Activated CD8-positive, alpha-beta T cell treated with anti-CD3 and anti-CD28 coated beads for 36 hours (primary cell): ENCODE measurements at places on chromosomes 1 and 21.

DNA sequence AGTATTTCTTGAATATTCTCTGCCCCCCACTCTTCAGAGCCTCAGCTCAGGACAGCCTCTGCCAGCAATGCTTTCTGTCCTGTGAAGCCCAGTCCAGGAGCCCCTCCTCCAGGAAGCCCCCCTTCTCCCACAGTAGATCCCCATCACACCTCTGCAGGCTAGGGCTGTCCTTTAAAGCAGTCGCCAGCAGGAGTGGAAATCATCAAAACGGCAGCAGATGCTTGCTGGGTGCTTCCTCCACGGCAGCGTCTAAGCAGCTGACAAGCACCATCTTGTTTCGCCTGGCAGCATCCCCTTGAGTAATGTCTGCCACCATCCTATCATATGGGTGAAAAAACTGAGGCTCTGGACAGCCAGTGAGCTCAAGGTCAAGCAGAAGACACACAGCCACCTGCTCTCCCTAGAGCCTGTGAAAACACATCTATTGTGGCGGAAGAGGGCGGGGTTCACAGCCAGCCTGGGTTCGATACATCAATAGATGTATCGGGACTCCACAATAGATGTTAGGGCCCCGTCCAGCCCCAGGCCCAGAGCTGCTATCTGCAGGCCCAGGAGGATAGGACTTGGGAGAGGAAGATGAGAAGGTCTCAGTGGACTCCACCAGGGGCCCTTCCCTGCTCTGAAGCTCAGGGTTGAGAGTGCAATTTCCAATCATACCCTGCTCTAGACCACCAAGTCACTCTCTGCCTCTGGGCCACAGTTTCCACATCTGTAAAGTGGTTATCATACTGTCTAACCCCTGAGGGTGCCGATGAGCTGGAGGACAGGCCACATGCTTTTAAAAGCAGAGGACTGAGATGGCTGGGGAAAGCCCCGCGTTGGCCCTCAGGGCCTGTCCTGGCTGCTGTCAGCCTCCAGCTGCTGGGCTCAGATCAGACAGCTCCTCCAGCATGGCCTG is 17.5 kb downstream of the RUNX3 start:
- DNase-seq = peak; percentile 67

- no peak for DNase-seq
These were observed 13.6 kb downstream of the GJA4 start for GRCh38 chr1:34806396-34806795.

GRCh38 chr21:26820509-26820908 is 24.7 kb downstream of the ADAMTS1 start:
- no peak for DNase-seq

GRCh38 chr1:232891071-232891470 is 59.3 kb upstream of the NTPCR start:
- no peak for DNase-seq

- DNase-seq = no peak
These were observed 83.2 kb upstream of the PBX1 start for GRCh38 chr1:164475834-164476233.

DNA sequence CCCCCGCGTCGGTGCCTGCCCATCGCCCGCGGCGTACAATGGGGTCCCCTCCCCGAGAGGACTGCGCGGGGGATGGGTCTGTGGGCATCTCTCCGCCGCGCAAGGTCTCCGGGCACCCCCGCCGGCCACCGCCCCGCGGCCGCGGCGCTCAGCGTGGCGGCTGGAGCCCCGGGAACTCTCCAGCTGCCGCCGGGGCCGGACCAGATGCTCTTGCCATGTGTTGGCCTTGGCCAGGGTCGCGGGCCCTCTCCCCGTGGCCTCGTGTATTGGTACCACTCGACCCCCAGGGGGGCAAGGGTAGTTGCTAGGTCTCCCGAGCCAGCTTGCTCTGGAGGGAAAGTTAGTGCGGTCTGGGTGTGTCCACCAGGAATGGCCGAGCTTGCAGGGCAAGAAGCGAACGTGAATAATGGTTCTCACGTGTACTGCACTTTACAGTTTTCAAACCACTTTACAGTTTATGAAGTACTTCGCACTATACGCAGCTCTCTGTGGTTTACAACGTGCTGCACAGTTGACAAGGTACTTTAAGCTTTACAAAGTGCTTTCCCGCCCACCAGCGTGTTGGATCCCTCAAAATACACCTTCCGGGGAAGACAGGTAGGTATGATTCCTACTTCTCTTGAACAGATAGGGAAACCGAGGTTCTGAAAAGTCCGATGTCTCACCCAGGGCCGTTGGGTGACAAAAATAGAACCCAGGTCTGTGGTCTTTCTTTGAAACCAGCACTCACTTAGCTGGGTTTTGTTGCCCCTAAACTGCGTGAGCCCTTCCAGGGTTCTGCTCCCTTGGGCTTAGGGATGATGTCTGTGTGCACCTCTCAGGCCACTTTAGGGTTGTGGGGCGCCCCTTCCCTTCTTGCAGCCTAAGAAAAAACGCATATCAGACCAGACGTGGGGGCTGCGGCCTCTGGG is 1.2 kb downstream of the EPHB2 start:
- DNase-seq = peak; percentile 24
